Activated naive CD4-positive, alpha-beta T cell treated with anti-CD3 and anti-CD28 coated beads for 36 hours (primary cell): ENCODE measurements at places on chromosomes 11 and 22. TPM values are rescaled to one million over a fixed set of nuclear protein-coding genes. Genes with fewer than 3 reads are reported as not detected.

The GRK2 gene
- total RNA-seq = 295 TPM

The OR51I1 gene
- not detected for total RNA-seq

The PRAME gene
- not detected for total RNA-seq

The CXCR5 gene
- total RNA-seq = 25.6 TPM

The RIBC2 gene
- 6.2 TPM for total RNA-seq

The MRGPRF gene
- not detected for total RNA-seq

The TEX54 gene
- not detected for total RNA-seq

The PKP3 gene
- not detected for total RNA-seq

The GUCD1 gene
- 96.0 TPM for total RNA-seq

The OSM gene
- total RNA-seq = 8.9 TPM

The SORL1 gene
- total RNA-seq = 66.8 TPM

The POTEH gene
- total RNA-seq = not detected

The HBE1 gene
- total RNA-seq = not detected

The DNHD1 gene
- total RNA-seq = 18.2 TPM

The SPDYC gene
- not detected for total RNA-seq

The CCDC89 gene
- not detected for total RNA-seq

The LINC01488 gene
- total RNA-seq = not detected

DNA sequence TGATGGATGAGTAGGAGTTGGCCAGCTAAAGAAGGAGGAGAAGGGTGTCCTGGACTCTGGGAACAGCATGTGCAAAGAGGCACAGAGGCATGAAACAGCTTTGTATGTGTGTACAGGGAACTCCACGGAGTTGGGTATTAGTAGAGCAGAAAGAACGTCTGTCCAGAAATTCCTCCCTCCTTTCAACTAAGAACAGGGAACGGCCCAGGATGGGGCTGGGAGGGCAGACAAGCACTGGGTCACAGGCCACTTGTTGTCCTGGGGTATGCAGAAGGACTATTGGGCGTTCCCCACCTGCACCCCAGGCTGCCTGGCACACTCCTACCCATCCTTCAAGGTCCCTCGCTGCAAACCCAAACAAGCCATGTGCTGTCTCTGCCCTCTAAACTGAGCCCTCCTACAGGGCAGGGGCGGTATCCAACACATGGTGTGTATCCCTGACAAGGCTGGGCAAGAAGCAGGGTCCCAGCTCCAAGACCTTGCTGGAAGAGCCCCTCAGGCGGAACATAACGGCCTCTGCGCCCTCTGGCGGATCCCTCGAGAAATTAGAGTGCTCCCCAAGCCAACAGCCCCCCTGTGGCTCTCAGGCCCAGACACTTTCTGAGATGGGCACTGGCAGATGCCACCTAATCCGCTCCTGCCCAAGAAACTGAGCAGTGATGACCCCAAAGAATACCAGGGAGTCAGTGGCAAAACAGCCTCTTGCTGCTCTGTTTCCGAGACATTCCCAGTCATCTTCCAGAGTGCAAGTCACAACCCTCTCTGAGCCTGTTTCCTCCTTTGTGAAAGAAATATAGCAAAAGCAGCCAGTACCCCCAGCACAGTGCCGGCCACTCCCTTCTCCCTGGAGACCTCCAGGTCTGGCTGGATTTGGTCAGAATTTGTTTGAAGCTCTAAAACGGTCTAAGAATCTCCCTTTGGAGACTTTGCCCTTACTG is 1.6 kb upstream of the ELFN2 start:
- DNase-seq = peak; percentile 69

GRCh38 chr11:9677951-9678350 is 14.1 kb downstream of the SWAP70 start:
- no peak for DNase-seq

GRCh38 chr11:4983841-4984240 is 10.8 kb upstream of the OR51L1 start:
- no peak for DNase-seq

- no peak for DNase-seq
Measured at GRCh38 chr22:27752771-27753170, 48.8 kb downstream of the MN1 start.

DNA sequence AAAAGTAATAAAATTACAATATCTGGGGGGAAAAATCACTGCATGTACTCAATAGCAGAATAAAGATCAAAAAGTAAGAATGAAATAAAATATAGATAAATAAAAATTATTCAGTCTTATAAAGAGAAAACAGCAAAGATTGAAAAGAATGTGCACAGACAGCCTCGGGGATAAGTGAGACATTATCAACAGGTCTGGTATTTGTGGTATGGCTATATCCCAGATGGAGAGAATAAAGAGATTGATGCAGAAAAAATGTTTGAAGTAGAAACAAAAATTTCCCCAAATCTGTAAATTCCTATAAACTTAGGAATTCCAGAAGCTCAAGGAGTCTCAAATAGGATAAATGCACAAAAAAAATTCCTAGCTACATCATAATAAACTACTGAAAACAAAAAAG is 74.5 kb upstream of the LUZP2 start:
- no peak for DNase-seq

DNA sequence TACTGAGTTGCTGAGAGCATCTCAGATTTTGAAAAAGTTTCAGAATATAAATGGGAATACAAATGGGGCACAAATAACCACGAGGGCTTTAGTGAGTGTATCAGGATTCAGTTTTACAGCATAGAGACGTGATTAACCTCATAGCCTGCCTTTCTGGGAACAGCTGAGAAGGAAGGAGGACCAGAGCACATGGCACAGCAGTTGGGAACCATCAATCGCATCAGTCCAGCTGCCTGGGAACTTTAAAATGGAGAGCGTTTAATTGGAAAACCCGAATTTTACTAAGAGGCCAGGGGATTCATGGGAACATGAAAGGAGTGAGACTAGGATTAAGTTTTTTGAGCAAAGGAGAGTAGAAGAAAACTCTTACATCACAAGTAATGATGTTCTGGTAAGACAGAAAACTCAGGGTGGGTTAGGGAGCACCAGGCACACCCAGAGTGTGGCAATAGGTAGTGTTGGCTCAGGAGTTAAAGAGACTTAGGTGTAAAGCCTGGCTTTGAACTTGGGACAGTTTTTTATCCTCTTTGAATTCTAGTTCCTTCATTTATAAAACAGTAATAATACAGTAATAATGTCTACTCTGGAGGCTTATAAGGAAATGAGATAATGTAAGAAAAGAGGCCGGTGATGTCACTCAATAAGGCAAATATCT is 40.2 kb downstream of the FZD4 start:
- DNase-seq = no peak

GRCh38 chr11:73288192-73288872 is 16.2 kb downstream of the P2RY6 start:
- no peak for DNase-seq

DNA sequence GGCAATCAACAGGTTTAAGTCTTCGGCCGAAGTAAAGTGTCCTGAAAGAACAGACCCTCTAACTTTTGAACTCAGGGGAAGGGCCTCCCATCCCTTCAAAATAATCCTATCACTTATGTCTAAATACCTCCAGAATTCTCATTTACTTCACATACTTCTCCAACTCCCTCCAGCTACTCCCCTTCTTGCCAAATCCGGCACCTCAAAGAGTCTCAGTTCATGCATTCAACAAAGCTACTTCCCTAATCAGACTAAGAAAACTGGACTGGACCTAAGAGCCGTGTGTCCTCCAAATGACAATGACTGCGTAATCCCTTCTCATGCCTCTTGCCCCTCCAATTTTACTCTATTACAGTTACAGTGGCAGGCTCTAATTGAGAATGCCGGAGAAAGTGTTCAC is 1.3 kb downstream of the DDB1 start:
- DNase-seq = no peak

DNA sequence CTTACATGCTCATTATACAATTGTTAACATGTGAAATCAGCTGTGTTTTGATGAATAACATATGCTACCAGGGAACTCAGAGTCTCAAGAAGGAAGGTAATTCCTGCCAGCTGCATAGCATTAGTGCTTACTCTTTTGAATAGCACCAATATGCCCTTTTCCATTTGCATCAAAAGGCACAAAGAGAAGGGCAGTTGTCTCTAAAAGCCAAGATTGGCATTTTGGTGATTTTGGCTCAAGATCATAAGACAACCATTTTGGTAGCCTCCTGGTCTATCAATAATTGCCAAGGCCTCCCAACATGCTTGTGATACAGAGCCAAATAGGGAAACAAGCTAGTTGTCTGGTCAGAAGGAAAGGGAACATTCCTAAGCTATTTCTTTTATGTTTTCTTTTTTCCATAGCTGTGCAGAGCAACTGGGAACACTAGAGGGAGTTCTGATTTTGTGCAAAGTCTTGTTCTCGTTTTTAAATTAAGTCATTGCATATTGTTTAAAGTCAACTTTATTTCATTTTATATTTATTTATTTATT is 416.7 kb upstream of the CHORDC1 start:
- no peak for DNase-seq

DNA sequence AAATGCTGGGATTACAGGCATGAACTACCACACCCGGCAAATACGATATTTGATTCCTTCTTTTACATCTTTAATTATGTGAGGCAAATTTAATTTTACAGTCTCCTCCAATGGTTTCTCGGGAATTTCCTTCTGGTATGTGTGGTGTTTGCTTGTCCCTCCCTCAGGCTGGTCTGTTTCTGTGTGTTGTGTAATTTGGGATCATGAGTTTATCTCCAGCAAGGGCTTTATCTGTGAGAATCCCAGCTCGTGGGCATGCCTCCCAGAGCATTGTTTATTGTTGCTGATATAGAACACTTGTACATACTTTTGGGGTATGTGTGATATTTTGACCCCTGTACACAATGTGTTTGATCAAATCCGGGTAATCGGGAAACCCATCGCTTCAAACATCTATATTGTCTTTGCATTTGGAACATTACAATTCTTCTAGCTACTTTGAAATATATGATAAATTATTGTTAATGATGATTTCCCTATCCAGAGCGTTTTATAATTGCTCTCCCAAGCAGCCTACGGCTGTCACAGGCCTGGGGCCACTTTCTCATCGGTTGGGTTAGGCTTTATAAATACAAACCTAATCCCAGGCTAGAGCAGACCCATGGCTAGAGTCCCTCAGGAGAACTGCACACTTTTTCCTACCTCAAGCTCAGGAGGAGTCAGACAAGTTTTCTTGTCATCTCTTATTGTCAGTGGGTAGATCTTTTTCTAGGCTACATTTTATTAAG is 15.0 kb upstream of the PRR5 start:
- no peak for DNase-seq

- no peak for DNase-seq
Measured at GRCh38 chr11:84800755-84801346, 826.3 kb downstream of the DLG2 start.

GRCh38 chr11:45280449-45280848 is 5.7 kb downstream of the SYT13 start:
- DNase-seq = peak; percentile 13

GRCh38 chr11:15750535-15751308 is 605.6 kb downstream of the SOX6 start:
- DNase-seq = no peak

- no peak for DNase-seq
Measured at GRCh38 chr11:64677441-64678023, 45.5 kb downstream of the NRXN2 start.

GRCh38 chr11:16956538-16957153 is 57.6 kb downstream of the PLEKHA7 start:
- DNase-seq = no peak

- DNase-seq = no peak
Measured at GRCh38 chr11:134545521-134545920, 133.5 kb upstream of the B3GAT1 start.

- no peak for DNase-seq
Measured at GRCh38 chr11:83175815-83176214, 17.7 kb upstream of the ANKRD42 start.

DNA sequence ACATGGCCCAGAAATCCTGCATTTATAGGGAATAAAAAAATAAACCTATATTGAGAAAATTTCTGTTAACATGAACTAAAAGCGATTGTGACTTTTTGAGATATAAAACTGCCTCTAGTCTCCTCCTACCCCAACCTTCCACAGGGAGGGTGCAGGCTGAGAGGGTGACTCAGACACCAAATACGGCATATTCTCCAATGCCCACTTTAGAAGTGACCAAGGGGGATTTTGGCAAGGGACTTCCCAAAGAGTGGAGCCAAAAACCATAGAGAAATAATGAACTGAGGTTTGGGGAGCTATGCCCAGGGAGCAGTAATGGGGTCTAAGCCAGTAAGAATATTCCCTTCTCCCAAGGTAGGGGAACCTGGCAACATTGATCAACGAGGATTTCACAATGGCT is 124.9 kb upstream of the ZC3H12C start:
- DNase-seq = no peak

GRCh38 chr11:44989831-44990566 is 39.3 kb upstream of the TP53I11 start:
- DNase-seq = no peak

DNA sequence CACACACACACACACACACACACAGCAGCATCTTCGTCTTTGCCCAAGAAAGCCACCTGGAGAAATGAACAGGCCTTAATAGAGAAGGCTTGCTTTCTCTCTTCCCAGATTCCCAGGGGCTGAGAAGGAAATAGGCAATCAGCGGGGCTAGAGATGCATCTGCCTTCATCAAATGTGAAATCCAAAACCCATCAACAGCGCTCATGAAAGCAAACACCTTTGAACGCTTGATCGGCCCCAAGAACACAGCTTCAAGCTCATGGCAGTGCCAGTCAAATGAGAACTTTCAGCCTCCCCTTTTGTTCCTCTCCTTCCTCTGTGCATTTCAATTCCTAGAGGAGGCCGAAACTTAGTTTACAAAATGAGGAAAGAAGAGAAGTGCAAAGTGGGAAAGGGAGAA is 122.7 kb downstream of the EFCAB6 start:
- DNase-seq = no peak

DNA sequence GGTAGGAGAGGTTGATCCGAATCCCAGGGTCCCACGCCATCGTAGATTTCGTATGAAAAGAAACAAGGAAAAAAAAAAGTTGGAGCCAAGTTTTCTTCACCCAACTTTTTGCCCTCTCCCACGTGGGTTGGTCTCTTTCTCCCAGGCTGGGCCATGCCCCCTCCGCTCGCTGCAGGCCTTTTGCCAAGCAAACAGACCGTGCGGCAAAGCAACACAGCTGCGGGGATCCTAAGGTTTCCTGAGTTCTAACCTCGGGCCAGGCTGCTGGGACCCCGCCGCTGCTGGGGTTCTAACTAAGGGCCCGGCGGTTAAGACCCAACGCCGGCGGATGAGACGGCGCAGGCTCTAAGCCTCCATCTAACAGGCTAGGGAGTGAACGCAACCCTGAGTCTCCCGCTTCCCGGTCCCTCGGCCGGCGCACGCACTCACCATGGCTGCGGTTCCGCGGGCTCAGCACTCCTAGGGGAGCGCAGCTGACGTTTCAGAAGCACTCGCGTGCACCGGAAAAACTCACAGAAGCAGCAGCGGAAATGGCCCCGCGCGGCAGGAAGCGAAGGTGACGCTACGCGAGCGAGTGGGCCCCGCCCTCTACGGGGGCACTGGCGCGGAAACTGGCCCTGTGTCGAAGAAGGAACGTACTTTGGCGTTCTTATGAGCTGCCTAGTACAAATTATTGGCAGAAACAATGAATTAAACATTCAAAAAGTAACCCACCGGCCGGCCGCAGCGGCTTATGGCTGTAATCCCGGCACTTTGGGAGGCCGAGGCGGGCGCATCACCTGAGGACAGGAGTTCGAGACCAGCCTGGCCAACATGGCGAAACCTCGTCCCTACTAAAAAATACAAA is at the start of gene SNU13:
TSS of gene SNU13 (minus strand) at position 503 of the 847 bp plus-strand sequence. CDS start at position 432, 71 bp downstream.
- DNase-seq = peak; percentile 96

- no peak for DNase-seq
Measured at GRCh38 chr11:32921204-32921603, 28.6 kb downstream of the QSER1 start.
